Hematopoietic multipotent progenitor cell (in vitro differentiated cells): ENCODE measurements at places on chromosomes 2 and 18. TPM values are rescaled to one million over a fixed set of nuclear protein-coding genes. Genes with fewer than 3 reads are reported as not detected.

- no peak for DNase-seq
Measured at GRCh38 chr2:65436169-65436823, 3.9 kb upstream of the SPRED2 start.

DNA sequence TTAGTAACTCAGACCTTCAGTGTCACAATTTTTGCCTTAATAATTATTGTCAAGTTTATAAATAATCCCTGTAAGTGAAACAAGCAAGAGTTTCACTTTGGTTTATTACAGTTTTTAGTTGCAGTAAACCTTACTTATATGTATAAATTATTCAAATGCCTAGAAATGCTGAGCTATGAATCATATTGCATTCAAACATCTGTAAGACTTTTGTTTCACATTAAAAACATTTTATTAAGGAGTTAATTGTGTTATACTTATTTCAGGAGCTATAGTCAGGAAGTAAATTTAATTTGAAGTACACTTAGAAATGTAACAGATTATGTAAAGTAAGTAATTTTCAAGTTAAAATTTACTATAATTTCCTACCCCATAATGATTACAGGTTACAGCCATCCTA lies 3.9 kb upstream of the ETAA1 start:
- no peak for DNase-seq

DNA sequence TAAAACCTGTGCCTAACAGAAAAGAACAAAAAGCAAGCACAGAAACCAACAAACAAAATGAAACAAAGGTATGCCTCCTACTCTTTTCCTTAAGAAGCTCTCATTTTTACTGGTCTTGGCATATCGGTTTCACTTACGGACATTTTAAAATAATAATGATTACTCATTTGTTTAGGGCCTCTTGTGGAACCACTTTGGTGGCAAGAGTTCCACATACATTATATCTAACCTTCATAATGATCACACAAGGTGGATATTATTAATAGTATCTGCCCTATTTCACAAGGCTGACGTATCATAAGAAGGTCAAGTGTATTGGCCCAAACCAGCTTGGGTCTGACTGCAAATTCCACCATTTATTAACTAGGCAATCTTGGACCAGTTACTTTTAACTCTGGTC lies 304.7 kb downstream of the TCF4 start:
- DNase-seq: no peak

DNA sequence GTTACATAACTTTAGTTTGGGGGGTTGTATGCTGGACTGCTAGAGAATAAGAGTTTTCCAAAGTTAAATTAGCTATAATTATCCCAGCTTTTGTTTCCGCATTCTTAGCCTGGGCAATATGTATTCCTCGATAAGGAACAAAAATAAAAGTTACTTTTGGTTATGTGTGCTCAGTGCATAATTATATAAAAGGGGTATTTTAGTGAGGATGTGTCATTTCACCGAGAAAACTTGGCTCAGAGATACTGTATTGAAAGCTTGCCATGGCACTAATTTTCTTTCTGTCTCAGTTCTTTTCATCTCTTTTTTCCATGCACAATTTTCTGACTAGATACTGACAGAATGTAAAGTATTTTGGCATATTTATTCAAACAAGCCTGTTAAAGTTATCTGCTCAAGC lies 28.2 kb downstream of the ARHGAP15 start:
- DNase-seq: no peak

GRCh38 chr2:48694149-48694548 lies 61.4 kb downstream of the LHCGR start:
- no peak for DNase-seq

GRCh38 chr18:40608226-40608625 lies 1346.8 kb upstream of the PIK3C3 start:
- no peak for DNase-seq

DNA sequence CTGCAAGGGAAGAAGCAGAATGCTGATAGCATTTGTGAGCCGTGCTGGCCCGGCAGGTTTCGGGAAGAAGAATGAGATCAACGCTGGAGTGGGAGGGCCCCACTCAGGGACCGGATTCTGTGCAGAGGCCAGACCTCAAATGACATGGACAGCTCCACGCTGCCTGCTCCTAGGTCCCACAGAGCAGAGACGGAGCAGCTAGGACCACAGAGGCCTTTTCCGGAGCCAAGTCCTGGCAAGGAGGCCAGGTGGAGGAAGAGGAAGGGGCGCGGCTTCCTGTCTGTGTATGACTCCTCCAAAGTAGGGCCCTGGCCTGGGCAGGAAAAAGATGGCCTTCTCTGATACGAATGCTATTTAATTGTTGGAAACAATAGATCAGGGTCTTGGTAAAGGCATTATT lies 139.9 kb downstream of the LRRC30 start:
- DNase-seq: no peak

The SP5 gene
- not detected for total RNA-seq

The IL37 gene
- not detected for total RNA-seq
